Stimulated activated CD4-positive, alpha-beta T cell treated with anti-CD3 and anti-CD28 coated beads, Interleukin-12 subunit alpha, Interleukin-12 subunit beta, amount 100 ng/mL, for 24 hours (primary cell): ENCODE measurements at places on chromosomes 2 and 18.

GRCh38 chr2:134717286-134718022 is 1.3 kb downstream of the TMEM163 start:
- no peak for DNase-seq

- DNase-seq = no peak
These were observed 172.8 kb downstream of the ACOXL start for GRCh38 chr2:110905217-110905616.

- no peak for DNase-seq
These were observed 15.9 kb upstream of the TXNDC2 start for GRCh38 chr18:9869715-9870430.

DNA sequence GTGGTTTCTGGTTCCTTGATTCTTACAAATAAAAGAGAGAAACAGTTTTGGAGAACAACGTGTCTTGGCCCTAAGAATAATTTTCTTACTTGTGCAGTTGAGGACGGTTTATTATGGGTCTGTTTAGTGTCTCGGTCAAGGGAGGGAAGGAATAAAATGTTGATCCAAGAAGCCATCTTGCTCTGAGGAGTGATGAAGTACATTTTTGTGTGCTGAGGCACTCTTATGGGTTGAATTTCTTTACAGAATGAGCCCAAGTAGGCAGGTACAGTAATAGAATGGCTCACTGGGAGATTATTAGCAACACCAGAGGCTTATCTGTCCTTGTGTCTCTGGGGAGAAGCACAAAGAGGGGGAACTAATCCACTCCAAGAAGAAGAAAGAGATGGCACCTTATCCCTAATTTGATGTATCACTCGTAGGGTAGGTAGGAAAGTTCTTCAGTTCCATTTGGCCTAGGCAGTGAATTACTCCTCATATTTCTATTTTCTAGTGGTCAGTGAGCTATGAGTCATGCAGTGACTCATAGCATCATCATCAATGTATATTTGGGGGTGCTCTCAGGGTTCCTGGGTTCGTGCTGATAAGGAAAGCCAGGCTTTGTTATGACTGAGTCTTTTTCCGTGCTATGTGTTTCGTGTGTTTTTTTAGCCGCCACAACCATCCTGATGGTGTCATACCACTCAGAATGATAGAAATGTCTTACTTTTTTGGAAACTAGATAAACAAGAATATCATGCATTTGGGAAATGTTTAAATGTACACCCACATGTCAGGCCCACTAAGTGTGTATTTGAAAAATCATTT is 250.1 kb upstream of the CTAGE1 start:
- no peak for DNase-seq

DNA sequence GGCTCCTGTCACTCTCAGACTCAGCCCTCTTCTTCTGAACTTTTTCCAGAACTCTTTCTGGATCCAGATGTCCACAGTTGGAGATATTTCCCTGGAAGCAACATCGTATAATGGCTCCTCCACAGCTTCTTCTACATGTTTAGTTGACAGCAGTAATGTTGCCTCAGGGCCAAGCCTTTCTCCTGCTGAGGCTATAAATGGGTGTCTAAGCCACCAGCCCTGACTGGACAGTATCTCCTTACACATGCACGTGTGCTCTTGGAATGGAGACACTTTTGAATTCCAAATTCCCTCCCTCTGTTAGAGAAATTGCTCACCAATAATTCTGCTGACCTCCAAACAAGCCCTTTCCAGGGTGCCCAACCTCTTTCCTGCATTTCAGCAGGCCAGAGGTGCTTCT is 156.2 kb upstream of the PIK3C3 start:
- no peak for DNase-seq

GRCh38 chr2:113058998-113059960 is at the start of gene IL36RN:
TSS of gene IL36RN (plus strand) at chr2:113059198. CDS start at chr2:113059439, 241 bp downstream.
- no peak for DNase-seq

DNA sequence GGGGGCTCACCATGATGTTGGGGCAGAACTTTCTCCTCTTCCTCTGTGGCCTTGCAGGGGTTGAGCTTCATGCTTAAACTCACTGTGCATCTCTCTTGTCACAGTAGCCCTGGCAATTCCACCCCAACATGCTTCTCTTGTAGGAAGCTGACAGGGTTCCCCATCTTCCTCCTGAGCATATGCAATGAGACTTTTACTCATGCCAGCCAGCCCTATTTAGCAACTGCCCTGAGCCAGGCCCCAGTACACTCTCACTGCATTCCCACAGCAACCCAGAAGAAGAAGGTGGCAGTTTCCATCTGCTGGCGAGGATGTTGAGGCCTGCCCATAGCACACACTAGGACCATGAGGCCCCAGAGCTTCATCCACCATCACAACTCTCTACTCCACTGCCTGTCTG is 72.2 kb upstream of the TEX51 start:
- no peak for DNase-seq

- no peak for DNase-seq
These were observed 84.1 kb upstream of the RTN4 start for GRCh38 chr2:55134316-55134706.

DNA sequence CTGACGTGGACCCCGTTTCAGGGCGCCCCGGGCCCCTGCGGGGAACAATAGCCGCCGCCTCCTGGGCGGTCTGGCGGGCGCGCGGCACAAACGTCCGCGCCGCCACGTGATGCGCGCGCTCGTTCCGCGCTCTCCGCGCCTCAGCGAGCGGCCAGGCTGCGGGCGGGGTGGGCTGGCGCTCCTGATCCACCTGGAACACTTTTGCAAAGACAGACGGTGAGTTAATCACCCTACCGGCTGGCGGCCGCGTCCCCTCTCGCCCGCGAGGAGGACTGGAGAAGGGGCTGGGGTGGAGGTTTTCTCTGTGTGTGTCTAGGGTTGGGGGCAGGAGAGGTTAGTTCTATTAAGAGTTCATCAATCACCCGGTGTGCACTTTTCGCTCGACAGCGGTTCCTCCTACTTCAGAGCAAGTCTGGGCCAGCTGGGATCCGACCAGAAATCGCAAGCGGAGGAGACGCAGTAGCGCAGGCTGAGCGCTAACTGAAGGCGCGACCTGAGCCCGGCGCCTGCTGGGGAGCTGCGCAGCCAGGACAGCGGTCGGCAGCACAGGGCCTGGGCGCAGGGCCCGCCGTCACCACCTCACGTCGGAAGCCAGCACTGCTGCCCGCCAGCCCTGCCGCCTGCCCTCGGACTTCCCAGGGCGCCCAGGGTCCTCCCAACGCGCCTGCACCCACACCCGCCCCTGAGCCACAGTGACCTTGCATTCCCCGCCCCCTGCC is 10.3 kb upstream of the HOXD1 start:
- DNase-seq = no peak

- DNase-seq = no peak
These were observed 246.2 kb downstream of the XIRP2 start for GRCh38 chr2:167134381-167135072.

DNA sequence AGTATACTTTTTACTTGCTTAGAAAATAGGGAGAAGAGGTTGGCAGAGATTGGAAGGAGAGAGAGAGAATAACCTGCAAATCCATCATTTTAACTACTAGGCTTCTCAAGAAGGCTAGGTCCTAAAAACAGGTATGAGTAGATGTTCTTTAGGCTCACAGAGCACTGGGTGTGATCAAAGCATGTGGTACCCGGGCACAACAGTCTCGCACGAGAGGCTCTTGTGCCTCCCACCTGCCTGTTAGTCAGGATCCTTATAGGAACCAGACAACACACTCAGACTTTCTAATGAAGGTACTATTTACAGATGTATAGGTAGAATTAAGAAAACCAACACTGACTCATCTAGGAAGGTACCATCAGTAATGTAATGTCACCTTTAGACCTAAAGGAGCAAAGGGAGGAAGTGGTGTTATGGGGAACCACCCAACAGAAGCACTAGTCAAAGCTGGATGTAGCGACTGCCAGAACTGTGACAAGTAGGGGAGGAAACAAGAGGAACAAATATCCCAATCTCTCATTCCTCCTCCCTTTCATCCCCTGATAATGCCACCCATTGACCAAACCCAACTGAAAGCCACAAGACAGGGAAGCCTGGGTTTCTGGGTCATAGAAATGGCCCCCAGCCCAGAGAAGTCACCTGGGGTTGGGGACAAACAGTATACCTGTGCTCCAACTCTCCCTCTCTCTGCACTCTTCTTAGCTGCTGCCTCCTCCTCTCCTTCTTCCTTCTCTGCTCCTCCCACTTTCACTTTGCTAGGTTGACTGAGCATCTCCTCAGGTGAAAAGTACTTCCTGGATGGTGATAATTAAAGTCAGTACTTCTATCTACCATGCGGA is 16.0 kb upstream of the MARCHF4 start:
- no peak for DNase-seq

- DNase-seq = no peak
These were observed 52.9 kb upstream of the FSHR start for GRCh38 chr2:49207204-49207603.

DNA sequence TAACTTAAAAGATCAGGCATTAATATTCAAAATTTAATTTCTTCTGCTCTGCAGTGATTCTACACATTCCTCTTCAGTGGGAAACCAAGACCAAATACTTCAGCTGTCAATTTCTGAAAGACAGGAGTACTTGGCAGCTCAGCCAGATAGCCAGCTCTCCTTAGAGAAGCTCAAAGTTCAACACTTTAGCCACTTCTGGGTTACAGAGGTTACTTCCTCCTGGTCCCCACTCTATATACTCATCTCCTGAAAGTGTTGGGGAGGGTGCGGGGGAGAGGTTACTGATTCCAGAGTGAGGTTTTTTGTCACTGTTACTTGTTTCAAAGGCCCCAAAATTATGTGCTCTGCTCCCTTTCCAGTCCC is 4.1 kb downstream of the CYTIP start:
- DNase-seq = no peak

DNA sequence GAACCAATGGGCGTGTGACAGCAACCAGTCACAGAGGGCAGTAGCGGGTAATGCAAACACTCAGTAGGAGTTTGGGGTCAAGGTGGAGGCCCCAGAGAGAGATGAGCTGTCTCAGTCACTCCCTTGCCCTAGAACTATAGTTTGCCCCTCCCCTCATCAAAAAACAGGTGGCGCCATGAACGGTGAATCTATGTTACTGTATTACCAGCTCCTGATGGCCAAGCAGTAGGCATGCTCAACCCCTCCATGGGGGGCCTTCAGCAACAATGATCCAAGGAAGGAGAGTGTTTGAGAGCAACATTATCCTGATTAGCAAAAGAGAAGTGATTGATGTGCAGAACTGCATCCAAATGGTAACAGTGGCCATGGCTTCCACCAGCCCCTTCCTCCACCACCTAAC is 30.4 kb downstream of the TRABD2A start:
- no peak for DNase-seq

GRCh38 chr2:65425276-65425675 is 7.1 kb downstream of the SPRED2 start:
- no peak for DNase-seq

- DNase-seq = no peak
These were observed 46.7 kb downstream of the NBEAL1 start for GRCh38 chr2:203061346-203061745.

DNA sequence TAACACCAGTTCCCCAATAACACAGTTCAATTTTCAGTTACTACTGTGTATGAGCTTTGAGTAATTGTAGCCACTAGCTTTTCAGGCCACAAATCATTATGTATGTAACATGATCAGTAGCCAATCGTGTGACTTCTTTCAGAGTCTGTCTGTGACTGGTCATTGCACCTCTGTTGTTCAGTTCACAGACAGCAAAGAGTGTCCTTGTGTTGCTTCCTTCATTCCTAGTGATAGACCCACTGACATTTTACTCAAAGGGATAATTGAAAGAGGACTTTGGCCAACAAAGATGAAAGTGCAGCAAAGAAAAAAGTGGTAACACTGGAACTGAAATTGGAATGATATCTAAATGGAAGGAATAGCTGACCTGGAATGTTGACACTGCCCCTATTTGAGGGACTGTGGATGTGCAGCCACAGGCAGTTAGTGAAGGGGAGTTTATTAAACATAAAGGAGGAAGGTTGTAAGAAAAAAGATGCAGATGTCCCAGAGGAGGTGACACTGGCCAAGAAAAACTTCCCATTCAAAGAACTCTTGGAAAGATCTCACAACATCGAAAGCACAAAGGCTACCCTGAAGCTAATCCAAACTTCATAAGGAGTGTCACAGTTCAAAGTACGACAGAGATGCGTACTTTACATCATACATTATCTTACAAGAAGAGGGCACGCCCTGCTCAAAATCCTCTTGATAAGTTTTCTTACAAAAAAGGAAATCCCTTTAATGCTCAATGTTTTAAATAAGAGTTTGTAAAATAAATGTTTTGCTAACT is 19.3 kb downstream of the TTC39C start:
- DNase-seq = no peak

- DNase-seq = no peak
These were observed 11.0 kb upstream of the PLB1 start for GRCh38 chr2:28484835-28485234.

GRCh38 chr2:47720559-47720958 is 62.4 kb upstream of the MSH6 start:
- DNase-seq = no peak
